ENCODE measurements at places on chromosomes 16 and 17.

- no peak for DNase-seq
Observed at GRCh38 chr17:27896701-27897100, 3.5 kb upstream of the LYRM9 start.

- peak; percentile 90 for DNase-seq
Observed at GRCh38 chr16:85350973-85351372, 238.7 kb upstream of the CIBAR2 start.

GRCh38 chr17:5933430-5933829 lies 136.7 kb upstream of the WSCD1 start:
- DNase-seq, result no peak

DNA sequence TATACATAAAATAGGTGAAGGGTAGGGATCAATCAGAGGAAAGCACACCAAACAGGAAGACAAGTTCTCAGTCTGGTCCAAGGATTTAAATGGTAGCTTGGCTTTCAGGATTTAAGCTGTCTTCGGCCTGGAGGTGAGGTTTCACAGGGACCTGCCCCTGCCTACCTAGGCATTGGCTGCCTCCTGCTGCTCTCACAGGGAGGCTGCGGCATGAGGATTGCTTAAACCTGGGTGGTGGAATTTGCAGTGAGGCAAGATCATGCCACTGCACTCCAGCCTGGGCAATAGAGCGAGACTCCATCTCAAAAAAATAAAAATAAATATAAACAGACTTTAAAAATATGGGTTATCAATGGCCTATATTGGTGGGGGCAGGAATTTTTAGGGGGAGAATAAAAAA lies 114.5 kb downstream of the GAS7 start:
- DNase-seq, result no peak

GRCh38 chr16:71622088-71622487 lies 3.9 kb upstream of the MARVELD3 start:
- no peak for DNase-seq

GRCh38 chr17:20120836-20121235 lies 111.7 kb downstream of the SPECC1 start:
- DNase-seq, result no peak

DNA sequence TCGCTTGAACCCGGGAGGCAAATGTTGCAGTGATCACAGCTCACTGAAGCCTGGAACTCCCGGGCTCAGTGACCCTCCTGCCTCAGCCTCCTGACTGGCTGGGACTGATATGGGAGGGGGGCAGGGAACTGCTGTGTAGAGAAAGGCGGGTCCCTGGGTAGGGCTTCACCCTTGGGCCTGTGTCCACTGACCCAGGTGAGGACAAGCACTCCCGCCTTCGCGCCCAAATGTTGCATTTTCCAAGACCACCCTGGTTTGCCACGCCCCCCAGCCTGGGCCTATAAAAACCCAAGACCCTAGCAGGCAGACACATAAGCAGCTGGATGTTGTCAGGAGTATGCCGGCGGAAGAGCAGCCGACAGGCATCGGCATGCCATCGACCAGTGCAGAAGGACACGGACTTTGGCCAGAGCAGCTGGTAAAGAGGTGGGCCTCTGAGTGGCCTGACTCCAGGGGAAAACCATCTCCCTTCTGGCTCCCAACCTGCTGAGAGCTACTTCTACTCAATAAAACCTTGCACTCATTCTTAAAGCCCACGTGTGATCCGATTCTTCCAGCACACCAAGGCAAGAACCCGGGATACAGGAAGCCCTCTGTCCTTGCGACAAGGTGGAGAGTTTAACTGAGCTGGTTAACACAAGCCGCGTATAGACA lies 19.1 kb downstream of the SMYD4 start:
- no peak for DNase-seq

DNA sequence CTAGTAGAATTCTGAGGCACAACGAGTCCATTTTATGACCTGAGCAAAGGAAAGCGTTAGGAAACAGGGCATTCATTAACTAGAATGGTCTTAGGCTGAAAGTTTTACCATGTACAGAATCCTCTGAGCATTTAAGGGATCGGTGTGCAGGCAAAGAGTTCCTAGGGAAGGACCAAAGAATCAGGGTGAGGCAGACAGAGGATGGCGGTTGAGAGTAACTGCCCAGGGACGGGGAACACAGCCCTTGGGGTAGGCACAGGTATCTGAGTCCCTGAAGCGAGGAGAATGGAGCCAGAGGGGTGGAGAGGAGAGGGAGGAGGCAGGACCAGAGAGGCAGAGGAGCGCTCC lies 14.0 kb upstream of the ITGB3 start:
- DNase-seq, result no peak

GRCh38 chr17:4180791-4181190 lies 37.8 kb downstream of the CYB5D2 start:
- DNase-seq, result no peak

DNA sequence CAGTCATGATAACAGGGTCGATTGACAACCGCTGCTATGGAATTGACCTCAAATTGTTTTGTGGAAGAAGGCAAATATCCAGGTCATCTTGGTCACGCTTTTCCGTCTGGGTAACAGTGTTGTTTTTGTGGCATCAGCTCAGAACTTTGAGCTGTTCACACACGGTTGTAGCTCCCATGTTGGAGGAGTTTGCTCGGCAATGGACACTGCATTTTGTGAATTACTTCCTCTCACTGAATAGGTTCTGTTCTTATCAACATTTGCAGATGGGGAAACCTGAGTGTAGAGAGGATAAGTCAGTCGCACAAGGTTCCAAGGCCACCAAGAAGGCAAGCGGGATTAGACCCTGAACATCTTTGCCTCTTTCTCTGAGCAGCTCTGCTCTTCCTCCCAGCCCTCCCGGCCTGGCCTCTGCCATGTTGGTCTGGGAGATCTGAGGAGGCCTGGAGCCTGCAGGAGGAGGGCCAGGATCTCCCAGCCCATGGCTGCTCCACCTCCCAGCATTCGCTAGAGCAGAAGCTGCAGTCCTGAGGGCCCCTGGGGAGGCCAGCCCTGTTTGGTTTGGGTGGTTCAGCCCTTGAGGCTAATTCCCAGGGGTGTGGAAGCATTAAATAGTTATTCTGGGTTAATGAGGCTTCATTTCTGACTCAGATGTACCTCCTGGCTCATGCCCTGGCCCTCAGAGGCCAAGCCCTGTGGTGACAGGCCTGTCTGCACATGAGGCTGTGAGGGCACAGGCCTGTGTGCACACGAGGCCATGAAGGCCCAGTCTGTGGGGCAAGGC lies 154.1 kb upstream of the PLCG2 start:
- DNase-seq, result no peak

DNA sequence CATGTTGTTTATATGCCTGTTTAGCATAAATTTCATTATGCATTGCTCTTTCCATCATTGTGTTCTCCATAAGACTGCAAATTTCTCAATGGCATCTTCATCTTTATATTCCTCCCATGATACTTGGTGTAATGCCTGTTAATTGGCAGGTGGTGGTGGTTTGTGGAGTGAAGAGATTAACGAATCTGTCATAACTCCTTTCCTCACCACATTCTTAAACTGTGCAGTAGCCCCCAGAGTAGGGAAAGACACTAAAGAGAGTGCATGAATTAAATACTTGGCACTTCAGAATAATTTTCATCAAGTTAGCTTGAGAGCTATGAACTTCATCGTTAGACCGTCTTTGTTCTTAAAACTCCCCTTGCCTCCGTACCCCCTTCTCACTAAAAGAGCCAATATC lies 329.7 kb downstream of the HS3ST3B1 start:
- DNase-seq, result no peak

DNA sequence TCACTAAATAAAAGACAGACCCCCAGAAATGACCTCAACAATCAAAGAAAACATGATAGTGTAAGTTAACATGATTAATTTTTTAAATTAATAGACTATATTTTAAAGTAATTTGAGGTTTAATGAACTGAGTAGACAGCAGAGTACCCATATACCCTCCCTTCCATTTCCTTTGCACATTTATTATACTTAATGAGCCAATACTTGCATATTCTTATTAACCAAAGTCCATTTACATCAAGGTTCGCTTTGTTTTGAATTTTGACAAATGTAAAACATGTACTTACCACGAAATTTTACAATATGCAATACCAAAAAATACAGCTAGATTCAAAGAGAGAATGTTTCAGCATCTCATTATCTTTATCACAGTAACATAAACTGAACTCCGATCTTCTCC lies 72.7 kb downstream of the KANSL1 start:
- DNase-seq, result no peak

DNA sequence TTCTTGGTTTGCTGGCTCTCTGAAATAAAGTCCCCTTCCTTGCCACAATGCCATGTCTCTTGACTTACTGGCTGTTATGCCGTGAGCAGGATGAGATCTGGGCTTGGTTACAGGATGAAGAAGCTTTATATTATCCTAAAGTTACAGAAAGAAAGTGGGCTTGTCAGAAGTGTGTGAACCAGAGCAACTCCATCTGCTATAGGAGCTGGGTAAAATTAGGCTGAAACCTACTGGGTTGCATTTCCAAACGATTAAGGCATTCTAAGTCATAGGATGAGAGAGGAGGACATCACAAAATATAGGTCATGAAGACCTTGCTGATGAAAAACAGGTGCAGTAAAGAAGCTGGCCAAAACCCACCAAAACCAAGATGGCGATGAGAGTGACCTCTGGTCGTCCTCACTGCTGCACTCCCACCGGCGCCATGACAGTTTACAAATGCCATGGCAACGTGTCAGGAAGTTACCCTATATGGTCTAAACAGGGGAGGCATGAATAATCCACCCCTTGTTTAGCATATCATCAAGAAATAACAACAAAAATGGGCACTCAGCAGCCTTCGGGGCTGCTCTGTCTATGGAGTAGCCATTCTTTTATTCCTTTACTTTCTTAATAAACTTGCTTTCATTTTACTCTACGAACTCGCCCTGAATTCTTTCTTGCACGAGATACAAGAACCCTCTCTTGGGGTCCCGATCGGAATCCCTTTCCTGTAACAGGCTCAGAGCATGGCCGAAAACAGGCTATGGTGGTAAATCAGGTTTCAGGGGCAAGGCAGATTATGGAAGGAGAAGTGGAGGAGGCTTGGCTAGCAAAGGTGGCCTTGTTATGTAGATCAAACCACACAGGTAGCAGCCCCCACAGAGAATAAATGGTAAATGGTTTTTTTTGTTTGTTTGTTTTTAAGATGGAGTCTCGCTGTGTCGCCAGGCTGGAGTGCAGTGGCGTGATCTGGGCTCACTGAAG lies 81.3 kb upstream of the C16orf82 start:
- no peak for DNase-seq

GRCh38 chr16:997440-998051 lies 16.0 kb downstream of the SOX8 start:
- DNase-seq, result peak; percentile 44

- DNase-seq, result no peak
Observed at GRCh38 chr16:79632289-79632688, 31.8 kb upstream of the MAF start.

GRCh38 chr17:82055965-82056728 lies 4.4 kb downstream of the GPS1 start:
- DNase-seq, result no peak

DNA sequence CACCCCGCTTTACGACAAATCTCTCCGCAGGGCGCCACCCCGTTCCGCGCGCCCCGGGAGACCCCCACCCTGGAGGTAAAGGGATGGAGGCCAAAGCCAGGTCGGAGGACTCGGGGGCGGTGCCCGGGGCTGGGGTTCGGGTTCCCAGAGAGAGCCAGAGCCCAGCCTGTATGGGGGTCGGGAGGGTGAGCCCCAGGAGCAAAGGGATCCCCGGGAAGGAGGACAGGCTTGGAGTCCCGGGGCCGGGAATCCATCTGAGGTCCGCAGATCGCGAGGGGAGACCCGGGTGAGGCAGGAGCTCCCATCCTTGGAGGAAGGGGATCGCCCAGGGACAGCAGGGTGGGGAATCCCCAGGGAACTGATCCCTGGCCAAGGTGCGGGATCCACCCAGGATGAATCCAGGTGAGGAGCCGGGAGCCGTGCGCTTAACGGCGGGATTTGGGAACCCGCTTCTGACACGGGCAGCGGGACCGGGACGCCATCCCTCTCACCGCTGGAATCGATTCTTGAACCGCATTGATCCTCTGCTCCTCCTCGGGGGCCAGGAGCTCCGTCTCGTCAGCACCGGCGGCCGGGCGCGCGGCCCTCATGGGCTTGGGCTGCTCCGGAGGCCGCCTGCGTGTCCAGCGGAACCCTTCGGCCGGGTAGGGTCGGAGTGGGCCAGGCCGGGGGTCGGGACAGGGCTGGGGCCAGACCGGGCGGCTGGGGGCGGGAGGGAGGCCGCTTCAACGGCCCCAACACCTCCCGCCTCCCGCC lies at the start of gene MMD:
Gene MMD, minus strand, starts transcription at position 657 of the 756 bp plus-strand sequence. Its CDS starts 140 bp downstream, at position 517.
- DNase-seq, result no peak

GRCh38 chr16:73750639-73751038 lies 546.0 kb upstream of the PSMD7 start:
- no peak for DNase-seq

GRCh38 chr17:66992911-66993442 lies 28.5 kb downstream of the CACNG4 start:
- no peak for DNase-seq

- no peak for DNase-seq
Observed at GRCh38 chr16:23629516-23629915, 11.6 kb downstream of the PALB2 start.

DNA sequence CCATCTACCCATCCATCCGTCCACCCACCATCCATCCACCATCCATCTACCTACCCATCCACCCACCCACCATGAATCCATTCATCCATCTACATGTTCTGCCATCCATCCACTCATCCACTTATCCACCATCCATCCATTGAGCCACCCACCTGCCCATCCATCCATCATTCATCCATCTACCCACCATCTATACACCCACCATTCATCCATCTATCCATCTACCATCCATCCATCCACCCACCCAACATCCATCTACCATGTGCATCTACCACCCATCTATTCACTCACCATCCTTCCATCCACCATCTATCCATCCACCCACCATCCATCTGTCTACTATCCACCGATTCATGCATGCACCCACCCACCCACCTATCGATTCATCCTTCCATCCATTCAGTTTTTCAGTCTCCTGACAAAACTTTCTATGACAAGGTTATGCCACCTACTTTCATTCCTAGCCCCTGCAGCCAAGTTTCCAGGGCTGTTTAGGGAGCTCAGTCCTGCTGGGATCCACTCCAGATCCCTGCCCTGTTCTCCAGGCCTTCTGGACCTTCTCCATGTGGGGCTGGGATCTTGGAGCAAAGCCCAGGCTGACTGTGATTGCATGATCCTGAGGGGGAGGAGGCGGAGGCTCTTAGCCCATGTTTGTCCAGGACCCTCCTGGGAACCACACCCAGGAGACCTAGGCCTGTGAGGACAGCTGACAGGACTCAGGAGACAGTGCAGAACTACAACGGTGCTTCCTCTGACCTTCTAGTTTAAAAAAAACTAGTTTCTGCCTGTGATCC lies 27.4 kb downstream of the BCO1 start:
- DNase-seq, result peak; percentile 19

DNA sequence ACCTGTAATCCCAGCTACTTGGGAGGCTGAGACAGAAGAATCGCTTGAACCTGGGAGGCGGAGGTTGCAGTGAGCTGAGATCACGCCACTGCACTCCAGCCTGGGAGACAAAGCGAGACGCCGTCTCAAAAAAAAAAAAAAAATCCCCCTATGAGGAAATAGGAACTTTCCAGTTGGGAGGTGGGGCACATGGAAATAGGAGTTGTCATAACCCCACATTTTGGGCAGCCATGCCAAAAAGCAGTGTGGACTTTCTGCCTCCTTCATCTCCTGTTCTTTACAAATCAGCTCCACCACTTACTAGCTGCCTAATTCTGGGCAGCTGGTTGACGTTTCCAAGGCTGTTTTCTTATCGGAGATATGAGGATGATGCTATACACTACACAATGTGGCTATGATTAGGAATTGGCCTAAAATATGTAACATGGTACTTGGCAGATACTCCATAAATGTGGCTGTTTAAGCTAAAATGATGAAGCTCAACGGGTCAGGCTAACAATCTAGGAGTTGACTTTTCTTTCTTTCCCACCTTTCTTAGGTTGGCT lies 21.5 kb upstream of the CCL5 start:
- no peak for DNase-seq

GRCh38 chr17:78684026-78684425 lies 98.0 kb downstream of the CYTH1 start:
- no peak for DNase-seq
